Mammary epithelial cell (primary cell): ENCODE measurements at places on chromosomes 1 and 21.

GRCh38 chr1:31674626-31675025 is 29.2 kb downstream of the COL16A1 start:
- no peak for DNase-seq

- DNase-seq = peak; percentile 98
These were observed 16.7 kb downstream of the KDM4A start for GRCh38 chr1:43666608-43667007.

DNA sequence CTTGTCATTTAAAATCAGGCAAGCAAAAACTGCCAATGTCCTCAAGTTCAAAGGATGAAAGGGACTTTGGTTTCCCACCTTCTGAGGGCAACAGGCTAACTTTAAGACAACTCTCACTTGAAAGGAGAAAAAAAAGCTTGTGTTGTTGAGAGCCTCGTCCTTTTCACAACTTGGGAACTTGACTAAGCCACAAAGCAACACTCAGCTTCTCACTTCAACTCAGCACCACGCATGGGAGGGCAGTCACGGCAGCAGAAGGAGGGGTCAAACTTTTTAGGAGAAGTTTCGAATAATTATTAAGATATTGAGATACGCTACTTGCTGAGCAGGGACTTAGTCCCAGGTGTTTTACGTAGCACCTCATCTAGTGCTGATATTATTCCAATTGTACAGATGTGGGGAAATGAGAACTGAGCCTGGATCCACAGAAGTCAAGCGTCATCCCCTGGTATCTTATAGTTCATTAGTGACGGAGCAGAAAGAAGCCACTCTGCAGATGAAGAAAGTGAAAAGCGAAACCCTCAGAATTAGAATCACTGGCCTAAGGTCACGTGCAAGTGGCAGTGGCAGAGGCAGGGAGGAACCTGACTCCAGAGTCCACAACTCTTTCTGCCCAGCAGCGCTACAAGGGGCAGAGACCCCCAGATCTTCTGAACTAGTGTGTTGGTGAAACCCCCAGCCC is 83.6 kb downstream of the JAK1 start:
- DNase-seq = no peak

- no peak for DNase-seq
These were observed 2.6 kb upstream of the FCRLB start for GRCh38 chr1:161718559-161719324.

GRCh38 chr1:63643926-63644325 is 50.7 kb downstream of the PGM1 start:
- no peak for DNase-seq

- no peak for DNase-seq
These were observed 32.7 kb upstream of the ENAH start for GRCh38 chr1:225685476-225686176.

DNA sequence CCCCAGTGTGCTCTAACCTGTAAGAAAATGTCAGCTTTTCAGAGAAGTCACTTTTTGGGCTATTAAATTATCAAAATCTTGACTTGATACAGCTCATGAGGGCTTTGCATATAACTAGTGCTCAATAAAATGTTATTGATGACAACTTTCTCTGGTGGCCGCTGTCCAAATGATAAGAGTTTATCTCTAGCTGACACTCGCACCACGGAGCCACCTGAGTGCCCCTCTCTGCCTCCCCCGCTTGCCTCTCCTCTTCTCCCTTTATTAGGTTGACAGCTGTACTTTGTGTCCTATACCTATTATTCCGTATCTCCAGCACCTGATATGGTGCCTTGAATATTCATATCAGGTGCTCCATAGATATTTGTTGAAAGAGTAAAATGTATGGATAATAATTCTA is 82.8 kb downstream of the PHTF1 start:
- DNase-seq = no peak

- DNase-seq = no peak
These were observed 71.9 kb downstream of the ADARB1 start for GRCh38 chr21:45146306-45146705.

GRCh38 chr21:46149205-46149901 is 6.0 kb downstream of the FTCD start:
- DNase-seq = no peak

GRCh38 chr1:185561629-185562028 is 172.6 kb upstream of the HMCN1 start:
- peak; percentile 42 for DNase-seq

DNA sequence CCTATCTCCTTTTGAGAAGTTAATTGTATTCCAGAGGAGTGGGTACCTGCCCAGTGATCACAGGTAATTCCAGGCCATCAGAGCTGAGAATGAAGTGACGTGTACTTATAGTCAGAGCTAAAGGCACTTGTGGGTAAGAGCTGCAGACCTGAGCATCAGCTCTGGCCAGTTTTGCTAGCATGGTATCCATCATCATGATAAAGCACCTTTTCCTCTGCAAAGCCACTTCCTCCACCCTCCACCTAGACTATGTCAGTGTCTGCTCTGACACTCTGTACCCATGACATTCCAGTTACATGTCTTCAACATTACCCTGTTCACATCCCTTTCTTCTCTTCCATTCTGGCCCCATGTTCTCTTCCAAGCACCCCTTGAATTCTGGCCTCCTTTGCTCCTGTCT is 157.3 kb downstream of the GRIK3 start:
- DNase-seq = no peak

DNA sequence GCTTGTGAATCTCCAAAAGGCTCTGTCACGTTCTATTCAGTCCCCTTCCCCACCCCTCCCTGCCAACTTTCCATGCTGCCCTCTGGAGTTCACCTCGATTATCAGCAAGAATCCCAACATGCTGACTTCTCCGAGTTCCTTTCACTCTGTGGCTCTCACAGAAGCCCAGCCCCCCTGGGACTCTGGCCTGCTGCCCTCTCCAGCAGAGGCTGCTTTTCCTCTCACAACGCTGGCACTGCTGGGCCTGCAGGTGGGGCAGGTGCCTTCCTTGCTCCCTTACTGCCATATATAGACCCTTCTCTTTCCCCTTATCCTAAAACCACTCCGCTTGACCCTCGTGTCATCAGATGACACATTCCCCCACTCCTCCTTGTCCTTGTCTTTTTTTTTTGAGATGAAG is 10.2 kb upstream of the RNF186 start:
- no peak for DNase-seq

DNA sequence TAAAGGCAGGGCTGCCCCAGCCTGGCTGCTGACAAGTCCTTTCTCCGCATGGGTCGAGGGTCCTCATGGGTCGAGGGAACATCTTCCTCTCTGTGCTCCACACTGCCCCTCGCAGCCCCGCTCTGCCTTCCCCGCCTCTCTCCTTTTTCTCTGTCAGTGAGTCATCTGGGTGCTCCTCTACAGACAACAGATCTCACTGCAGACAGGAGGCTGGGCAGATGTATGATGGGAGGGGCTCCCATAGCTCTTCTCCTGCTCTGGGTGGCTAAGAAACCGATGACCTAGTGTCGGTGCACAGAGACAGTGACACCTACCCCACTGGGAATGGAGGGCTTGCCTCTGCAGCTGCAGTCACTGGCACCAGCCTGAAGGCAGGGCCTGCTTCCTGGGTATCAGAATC is 5.5 kb downstream of the KCNA10 start:
- no peak for DNase-seq

DNA sequence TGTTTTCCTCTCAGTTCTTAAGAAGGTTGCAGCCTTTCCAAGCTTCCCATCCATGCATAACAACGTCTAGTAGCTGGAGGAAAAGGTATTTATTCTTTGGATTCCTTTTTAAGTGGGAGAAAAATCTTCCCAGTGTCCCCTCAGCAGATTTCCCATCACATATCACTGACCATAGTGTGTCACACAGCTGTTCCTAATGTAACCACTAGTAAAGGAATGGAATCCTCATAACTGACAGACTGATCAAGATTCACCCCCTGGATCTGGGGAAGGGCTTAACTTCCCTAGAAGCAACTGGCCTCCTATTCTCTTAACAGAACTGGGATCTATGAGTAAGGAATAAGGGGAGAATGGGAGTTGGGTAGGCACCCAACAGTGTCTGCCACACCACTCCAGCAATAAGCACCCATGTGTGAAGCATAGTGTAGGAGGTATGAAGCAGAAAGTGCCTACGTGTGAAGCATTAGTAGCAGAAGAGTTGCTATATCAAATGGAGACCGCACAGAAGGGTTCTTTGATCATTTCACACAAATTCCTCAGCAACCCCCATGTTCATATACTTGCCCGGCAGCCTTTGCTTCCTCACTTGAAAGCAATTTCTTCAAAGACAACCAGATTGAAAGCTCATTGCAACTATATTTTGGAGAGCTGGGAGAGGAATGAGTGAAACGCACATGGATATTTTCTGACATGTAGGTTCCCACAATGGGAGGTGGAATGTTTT is 28.2 kb upstream of the DNAH14 start:
- no peak for DNase-seq
